ENCODE measurements at places on chromosomes 3 and 15.

- DNase-seq: no peak
Measured at GRCh38 chr15:72873379-72874233, 90.0 kb upstream of the ADPGK start.

DNA sequence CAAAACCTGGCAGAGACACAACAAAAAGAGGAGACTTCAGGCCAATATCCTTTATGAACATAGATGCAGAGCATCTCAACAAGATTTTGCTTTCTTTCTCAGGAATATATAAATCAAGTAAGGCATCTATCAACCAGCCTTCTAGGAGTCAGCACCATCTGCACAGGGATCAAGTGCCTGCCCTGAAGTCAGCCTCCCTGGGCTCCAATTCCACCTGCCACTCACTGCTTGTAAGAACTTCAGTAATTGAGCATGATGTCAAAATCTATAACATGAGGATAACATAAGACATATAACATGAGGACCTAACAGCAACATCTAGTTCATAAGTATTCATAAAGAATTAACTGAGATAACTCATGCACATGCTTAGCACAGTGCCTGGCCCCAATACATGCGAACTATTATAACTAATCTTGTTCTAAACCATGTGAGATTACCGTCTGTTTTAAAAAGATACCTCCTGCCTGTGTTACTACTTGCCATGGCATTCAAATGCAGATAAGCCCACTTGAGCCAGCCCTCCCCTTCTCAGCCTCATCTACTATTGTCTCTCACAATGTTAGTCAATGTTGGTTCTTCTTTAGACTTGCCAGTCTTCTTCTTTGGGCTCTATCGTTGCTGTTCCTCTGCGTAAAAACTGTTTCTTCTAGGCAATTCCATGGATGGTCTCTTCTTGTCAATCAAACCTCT, 91.6 kb downstream of the PLD1 start:
- DNase-seq: no peak

DNA sequence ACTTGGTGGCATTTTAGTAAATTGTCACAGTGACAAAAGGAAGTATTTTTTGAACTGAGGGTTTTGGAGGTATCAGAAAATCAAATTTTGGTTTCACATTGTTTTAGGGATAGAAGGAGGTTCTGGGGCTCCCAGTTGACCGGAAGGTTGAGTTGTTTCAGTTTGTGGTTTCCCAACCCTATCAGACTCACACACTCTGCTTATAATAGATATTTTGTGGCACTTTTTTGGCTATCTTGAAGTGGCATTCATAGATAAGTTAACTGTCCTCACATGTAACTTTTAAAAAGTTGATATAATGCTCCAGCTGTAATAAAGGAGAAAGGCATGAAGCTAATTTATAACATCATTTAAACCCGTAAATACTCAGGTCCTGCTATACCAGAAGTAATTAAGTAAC, 12.8 kb downstream of the ARMC8 start:
- no peak for DNase-seq

DNA sequence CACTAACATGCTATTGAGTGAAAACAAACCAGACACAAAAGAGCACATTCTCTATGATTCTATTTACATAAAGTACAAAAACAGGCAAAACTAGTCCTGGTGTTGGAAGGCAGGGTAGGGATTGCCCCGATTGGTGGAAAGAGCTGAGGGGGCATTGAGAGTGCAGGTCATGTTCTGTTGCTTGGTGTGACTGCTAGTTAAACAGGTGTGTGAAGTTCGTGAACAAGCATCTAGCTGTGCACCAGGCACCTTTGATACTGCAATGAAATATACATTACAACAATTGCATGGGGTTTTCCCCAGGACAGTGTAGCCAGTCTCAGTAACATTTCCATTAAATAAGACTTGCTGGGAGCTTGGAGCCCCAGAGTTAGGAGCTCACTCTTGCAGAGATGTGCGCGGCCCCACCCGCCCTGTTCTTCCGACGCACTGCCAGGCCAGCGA, 26.3 kb upstream of the THRB start:
- no peak for DNase-seq

DNA sequence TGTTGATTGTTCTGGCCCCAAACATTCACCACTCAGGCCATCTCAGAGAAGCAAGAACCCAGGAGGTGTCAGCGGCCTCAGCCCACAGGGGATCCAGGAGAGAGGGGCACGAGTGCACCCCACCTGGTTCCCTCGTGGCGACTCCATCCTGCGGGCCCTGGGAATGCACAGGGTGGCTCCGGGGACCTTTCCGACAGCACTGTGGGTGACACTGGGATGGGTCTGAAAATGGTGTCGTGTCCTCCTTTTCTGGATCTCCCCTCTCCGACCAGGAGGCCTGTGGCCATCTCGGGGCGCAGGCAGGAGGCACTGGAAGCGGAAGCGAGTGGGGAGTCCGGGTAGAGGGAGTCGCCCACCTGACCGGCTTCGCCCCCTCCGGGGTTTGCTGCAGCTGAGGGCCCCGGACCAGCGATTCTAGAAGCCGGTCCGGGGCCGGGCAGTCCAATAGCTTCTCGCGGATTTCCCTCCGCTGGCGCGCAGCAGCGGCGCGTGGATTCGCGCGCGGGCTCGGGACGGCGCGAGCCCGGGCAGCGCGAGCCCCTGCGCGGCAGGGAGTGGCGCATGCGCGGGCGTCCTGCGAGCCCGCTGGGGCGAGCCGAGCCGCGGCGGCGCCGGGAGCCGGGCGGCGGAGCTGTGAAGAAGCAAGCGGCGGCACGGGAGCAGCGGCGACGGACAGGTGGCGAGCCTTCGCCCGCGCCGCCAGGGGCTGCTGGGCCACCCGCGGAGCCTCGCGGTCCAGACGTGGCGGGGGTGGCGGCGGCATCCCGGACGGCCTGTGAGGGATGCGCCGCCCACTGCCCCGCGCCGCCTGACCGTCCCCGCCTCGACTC, at the start of gene DOCK3:
Gene DOCK3, plus strand, starts transcription at position 579 of the 830 bp plus-strand sequence. CDS start 337 bp downstream, outside the sequence.
- DNase-seq: peak; percentile 54

GRCh38 chr3:148101061-148101460, 596.6 kb upstream of the AGTR1 start:
- no peak for DNase-seq
